NCI-H1092 treated with DMSO at 0.1 percent for 48 hours (cell line): ENCODE measurements at places on chromosomes 7 and 10.
A peak's percentile ranks its signal among the peaks of the same experiment; 100 is the strongest.

GRCh38 chr7:102253066-102253972 lies 33.3 kb upstream of the SH2B2 start:
- DNase-seq = no peak

- DNase-seq = no peak
These were observed 233.4 kb downstream of the WDR37 start for GRCh38 chr10:1289591-1289990.

- DNase-seq = peak; percentile 16
These were observed 59.1 kb downstream of the STK32C start for GRCh38 chr10:132248455-132249225.

GRCh38 chr7:135942614-135943013 lies 34.5 kb downstream of the MTPN start:
- DNase-seq = no peak

GRCh38 chr10:44297963-44298362 lies 86.9 kb downstream of the CXCL12 start:
- DNase-seq = no peak

DNA sequence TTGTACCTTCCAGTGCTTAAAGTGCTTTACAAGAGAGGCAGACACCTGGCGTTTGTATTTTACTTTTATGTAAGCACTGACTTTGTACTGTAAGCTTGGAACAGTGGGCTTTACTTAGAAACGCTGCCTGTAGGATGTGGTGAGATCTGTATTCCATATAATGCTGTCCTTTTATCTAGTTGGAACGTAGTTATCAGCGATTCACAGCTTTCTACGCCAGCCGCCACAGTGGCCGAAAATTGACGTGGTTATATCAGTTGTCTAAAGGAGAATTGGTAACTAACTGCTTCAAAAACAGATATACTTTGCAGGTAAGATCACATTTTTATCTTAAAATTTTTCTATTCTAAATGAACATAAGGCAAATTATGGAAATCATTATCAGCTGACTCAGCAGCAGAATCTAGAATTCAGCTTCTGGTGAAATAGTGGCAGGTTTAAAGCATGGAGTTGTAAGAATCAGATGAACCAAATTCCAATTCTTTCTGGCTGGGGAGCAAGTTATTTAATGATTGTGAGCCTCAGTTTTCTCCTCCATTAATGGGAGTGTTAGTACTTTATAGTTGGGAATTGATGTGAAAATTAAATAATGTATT lies 91.5 kb downstream of the CUL1 start:
- DNase-seq = no peak

GRCh38 chr7:116528008-116528789 lies 3.4 kb downstream of the CAV1 start:
- no peak for DNase-seq

GRCh38 chr10:61284222-61284890 lies 168.8 kb downstream of the TMEM26 start:
- peak; percentile 55 for DNase-seq

DNA sequence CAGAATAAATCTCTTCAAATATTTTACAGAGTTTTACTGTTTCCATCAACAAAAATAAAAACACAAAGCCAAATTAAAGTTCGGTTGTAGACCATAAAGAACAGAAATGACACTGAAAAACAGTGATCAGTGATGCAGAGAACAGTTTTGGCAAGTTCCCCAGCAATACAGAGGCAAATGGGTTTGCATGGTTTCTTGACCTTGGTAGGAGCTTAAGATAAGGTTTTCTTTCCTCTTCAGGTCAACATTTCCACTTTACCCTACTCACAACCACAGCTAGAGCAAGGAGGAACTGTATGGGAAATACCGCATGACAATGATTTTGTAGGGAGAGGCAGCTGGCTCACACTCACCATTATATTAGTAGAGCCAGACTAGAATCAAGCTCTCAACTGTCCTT lies 199.5 kb downstream of the SH2D4B start:
- DNase-seq = no peak

DNA sequence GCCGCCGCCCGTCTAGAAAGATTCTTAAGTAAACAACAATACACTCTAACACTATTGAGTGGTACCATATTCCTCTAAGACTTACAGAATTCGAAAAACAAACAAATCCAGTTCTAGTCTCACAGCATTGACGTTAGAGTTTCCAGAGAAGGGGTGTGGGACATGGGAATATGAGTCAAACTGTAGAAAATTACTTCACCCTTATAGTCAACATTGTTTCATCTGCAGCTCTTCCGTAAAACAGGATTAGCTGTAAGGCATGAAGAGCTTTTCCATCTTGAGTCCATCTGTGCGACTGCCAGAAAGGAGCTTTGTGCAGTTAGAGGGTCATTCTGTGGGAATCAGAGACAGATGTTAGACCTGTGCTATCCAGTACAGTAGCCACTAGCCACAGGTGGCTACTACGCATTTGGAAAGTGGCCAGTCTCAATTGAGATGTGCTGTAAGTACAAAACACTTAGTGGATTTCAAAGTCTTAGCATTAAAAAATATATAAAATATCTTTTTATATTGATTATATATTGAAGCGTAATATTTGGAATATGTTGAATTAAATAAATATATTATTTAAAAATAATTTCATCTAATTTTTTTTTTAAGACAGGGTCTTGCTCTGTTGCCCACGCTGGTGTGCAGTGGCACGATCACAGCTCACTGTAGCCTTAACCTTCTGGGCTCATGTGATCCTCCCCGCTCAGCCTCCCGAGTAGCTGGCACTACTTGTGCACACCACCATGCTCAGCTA lies 79.8 kb upstream of the MPP7 start:
- no peak for DNase-seq

GRCh38 chr10:121792198-121792597 lies 135.6 kb downstream of the ATE1 start:
- no peak for DNase-seq

DNA sequence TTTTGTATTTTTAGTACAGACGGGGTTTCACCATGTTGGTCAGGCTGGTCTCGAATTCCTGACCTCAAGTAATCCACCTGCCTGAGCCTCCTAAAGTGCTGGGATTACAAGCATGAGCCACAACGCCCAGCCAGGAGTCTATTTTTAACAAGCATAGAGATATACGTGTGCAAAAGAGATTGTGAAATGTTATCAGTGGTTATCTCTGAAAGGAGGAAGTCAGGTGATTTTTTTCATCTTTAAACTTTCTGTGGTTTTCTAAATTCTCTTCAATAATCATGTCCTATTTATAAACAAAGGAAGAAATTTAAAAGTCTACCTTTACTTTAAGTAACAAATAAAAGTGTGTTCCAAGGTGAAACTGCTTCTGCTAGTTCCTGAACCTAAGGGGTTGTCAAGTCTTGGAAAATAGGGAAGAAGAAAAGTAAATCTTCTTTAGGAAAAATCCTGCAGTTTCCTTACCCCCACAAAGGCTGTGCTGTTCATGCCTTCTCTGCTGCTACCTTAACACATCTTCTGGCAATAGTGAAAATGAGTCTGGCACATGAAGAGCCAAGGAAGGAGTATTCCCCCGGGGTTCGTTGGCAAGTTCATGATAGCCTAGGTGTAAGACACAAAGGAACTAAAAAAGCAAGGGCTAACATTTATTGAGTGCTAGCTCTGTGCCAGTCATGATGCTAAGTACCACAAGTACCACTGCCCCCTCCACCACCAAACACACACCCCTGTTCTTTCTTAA lies 51.1 kb downstream of the CYP26A1 start:
- DNase-seq = no peak

DNA sequence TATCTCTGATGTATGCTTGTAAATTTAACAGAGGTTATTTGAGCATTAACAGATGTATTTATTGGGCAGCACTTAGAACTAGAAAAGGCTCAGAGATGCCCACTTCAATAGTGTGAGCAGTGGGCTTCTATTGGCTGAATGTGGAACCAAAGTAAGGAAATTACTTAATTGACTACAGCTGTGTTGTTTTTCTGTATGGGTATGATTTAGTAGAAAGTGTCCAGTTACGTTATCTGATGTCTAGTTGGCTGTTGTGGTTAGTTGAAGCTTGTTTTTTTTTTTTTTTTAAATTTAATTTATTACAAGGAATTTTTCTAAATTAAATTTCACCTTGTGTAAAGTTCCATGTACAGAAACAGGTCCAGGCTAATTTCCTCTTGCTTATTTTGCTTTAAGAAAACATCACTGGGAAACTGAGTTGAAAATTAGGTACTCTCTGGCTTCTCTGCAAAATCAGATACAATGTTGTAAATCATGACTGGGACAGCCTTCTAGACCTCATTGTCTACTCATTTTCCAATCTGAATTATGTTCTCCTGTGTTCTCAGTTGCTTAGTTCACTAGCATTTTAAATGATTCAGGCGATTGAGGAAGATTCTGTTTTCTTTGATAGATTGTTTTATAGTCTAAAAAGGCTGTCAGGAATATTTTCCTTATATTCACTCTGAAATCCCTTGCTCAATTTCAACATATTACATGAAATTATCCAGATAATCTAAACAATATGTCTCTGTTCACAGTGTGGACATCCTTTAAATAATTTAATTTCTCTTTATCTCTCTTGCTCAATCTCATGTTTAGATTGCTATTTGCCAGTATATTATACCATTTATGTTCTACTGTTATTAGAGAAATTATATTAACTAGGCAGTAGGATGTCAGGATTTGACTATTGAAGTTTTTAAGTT lies 53.0 kb downstream of the PHF14 start:
- no peak for DNase-seq

GRCh38 chr7:158924956-158925355 lies 68.6 kb downstream of the DYNC2I1 start:
- no peak for DNase-seq

DNA sequence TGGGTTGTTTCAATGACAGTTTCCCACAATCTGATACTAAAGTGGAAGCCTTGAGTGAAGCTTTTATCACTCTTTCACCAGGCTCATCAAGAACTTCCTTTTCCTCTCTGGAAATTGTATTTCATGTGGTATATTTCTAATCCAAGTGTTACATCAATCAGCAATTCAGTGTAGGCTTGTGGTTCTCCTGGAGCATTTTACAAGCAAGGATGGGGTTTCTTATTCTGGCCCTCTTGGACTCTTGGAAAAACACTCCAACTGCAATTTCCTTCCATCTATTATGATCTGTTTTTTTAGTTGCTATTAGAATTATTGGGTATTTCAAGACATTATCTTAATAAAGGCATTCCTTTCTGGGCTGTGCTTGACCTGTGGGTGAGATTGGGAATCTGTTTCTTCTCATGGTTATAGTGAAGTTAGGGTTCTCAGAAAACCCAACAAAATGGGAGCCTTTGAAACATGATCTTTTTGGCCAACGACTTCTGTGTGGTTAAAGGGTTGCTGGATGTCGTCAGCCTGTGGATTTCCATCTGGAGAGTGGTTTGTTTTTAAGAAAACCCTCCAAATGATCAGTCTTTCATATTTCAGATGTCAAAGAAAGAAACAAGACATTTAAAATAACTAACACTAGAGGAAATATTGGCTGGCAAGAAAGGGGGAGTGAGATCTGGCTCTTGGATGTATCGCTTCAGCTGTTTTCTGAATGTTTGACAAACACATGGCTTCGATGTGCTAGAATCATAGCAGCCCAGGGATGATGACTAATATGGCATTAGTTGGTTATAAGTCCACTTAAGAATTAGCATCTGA lies 540.2 kb downstream of the LRMDA start:
- DNase-seq = no peak

DNA sequence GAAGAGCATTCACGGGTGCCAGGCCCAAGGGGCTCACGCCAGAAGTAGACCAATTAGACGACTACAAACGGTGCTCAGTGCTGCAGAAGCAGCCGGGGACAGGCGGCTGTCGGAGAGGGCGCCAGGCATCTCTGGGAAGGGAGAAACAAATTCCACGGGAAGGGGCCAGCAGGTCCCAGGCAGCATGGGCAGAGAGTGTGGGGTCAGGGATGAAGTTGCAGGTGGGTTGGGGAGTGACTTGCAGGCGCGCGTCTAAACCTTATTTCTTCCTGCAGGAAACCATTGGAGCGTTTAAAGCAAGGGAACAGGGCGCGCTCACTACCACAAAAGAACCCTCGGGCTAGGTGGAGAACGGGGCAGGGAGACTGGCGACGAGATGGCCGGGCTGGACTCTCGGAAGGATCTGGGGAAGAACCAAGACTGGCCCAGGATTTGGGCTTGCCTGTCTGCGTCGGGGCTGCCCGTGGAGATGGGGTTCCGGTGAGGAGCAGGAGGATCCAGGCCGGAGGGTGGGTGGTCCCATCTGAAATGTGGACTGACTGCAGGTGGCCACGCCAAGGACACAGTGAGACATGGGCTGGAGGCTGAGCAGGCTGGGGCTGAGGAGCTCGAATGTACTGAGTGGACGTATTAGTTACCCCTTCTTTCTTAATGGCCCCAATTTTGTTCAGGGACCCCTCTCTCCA lies 116.3 kb upstream of the DIP2C start:
- no peak for DNase-seq

DNA sequence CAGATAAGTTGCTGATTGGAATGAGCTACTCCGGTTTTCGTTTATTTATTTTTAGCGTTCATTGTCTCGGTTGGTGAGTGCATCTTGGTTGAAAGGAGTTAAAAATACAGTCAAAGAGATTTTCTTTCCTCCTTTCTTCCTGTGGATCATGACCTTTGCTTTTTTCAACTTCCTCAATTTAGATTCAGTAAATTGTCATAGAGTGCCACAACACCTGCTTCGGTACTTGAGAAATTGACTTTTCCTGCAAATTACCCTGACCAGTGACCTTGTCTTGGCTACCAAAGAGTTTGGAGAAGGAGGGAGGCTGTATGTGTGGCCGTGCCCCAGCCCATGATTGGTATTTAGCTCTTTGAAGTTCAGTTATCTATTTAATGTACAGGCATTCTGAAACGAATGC lies 128.7 kb downstream of the FAM204A start:
- DNase-seq = no peak

DNA sequence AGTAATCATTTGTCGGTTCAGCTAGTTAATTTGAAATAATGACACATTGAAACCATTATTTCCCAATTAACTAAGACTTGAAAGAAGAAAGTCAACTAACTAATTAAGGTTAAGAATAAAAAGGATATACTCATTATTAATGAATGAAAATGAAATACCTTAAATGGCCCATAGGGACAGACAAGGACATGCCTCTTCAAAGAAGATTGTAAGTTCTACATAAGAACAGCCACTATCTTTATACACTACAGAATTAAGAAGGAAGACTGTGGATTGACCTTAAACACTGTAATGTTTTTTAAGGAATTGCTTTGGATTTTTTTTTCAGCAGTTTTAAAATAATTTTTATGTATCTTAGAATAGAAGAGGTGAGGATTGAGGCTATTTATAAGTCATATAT lies 60.7 kb downstream of the CSTF2T start:
- DNase-seq = no peak
